Hematopoietic multipotent progenitor cell (in vitro differentiated cells): ENCODE measurements at places on chromosomes 7 and 10.

DNA sequence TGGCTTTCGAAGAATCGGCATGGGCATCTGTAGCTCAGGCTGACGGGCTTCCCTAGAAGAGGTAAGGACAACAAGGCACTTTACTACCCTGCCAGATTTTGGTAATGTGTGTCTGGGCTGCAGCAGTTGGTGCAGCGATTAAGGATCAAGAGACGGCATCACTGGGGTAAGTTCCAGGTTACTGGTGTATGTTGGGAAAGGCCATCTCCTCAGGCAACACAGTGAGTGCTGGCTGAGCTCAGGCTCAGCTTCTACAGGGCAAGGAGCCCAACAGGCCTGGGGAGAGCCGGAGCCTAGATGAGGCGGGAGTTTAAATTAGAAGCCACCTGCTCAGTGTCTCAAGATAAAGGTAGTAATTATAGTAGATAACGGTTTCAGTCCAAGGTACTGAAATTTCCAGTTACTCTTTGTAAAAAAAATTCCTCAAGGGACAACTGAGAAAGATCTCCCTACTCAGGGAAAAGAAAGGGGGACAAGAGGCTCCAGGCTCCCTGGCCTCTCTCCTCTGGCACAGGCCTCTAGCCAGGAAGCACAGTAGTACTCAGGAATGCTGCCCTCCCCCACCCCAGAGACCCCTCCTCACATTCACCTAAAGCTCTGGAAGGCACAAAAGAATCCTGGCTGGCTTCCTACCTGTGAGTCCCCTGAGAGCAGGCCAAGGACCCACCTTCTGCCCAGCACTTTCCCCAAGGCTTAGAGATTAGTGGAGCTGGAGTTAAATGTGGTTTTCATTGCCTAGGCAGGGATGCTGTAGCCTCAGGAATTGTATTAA lies 3.9 kb downstream of the CXCL12 start:
- no peak for DNase-seq

- no peak for DNase-seq
These were observed 196.8 kb downstream of the ADRA2A start for GRCh38 chr10:111273635-111274034.

- no peak for DNase-seq
These were observed 19.2 kb upstream of the GRB10 start for GRCh38 chr7:50801907-50802306.

DNA sequence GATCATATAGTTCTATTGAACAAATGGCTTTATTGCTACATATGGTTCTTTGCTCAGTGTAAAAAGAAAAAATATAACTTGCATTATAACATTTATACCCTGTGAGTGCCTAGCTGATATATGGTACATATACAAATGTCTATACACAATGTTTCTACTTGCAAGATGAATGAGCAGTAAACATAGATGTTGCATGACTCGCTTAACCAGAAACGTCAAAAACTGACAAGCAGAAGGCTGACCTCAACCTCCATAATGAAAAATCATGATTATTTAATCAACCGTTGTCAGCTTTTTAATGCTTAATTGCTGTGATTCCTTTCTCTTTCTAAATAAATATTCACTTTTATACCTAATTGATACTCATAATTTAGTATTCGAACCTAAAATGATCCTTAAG lies 183.3 kb downstream of the PTN start:
- no peak for DNase-seq

- DNase-seq: no peak
These were observed 5.5 kb downstream of the CCL24 start for GRCh38 chr7:75808106-75808505.

DNA sequence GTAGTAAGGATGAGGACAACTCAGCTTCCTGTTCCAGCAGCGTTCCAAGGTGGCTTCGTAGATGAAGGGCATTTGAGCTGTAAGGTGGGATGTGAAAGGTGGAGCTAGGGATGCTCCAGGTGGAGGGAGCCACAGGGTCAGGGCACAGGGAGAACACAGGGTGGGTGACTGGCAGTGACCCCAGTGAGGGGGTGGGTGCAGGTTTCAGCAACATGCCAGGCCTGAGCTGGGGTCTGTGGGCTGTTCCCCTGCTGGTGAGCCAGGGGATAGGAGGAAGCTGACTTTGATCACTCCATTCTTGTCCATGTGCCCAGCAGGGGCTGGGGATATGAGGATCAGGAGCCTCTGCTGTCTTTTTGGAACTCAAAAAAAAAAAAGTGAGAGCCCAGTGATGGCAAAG lies 33.2 kb downstream of the CDH23 start:
- no peak for DNase-seq

DNA sequence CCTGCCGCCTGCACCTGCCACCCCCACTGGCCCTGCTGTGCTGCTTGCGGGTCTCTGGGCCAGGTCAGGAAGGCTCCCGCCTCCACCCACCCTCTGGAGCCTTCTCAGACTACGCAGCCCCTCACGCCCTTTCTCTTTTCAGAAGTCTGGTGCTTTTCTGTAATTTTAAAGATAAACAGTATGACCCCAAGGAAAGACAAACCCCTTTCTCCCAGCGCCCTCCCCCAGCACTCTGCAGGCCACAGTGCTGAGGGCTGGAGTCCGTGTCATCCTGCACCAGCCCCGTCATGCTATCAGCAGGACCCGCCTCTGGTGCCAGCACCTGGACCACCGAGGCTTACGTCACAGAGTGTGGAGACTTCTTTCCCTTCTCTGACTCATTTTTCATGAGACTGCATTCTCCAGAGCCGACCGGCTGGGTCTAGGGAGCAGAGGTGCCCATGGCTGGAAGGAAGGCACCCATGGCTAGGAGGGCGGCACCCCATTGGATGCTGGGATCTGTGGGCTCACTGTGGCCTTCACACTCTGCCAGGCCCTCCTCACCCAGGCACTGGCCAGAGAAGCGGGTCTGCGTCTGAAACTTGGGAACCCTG lies 53.4 kb downstream of the CFAP46 start:
- no peak for DNase-seq

- DNase-seq: no peak
These were observed 59.3 kb upstream of the VWC2 start for GRCh38 chr7:49714182-49714581.

- peak; percentile 47 for DNase-seq
These were observed 5.5 kb downstream of the RBM20 start for GRCh38 chr10:110649347-110650264.

DNA sequence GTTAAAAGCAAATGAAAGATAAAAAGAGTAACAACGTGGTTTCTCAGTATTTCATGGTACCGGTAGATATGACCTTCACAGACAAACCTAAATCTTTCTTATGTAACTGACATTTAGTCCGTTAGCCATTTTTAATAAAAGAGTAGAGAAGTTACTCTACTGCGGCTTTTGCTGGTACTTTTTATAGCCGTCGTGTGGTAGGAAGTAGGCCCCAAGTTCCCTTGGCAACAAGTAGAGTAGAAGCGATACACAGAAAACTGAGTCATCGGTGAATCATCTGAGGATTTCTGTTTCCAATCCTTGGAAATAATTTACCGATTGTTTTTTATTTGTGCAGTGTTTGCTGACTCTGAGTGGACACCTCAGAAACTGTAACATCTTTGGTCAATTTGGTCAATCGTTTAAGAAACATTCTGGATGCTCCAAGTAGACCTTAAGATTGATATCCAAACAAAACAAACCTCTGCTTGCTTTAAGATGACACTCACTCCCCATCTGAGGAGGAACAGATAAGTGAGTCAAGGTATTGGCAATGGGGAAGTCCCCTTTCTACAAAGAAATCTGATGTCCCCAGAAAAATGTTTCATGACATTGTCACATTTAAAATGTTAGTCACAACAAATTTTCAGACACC lies 63.9 kb upstream of the AHR start:
- DNase-seq: peak; percentile 61
